AG09309 (cell line): ENCODE measurements at places on chromosomes 6 and 20.

GRCh38 chr6:99711302-99711701, 104.7 kb downstream of the PRDM13 start:
- no peak for DNase-seq

GRCh38 chr6:48199499-48199898, 88.5 kb upstream of the PTCHD4 start:
- DNase-seq: no peak

GRCh38 chr6:42263165-42263728, 45.6 kb upstream of the MRPS10 start:
- no peak for DNase-seq

DNA sequence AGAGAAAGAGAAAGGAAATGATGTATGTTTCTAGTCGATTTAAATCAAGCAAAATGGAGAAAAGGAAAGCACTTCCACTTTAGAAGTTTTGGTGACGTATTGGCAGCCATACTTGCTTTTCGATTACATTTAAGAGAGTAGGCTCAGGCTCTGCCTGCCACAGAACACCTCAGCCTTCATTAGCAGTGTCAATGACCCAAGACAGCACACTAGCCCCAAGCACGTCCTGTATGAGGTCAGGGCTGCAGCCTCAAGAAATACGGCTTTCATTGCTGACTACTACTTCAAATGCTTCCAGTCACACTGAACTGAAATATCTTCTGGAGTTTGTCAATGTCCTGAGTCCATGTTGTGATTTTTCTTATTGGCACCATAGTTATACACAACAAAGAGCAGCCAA, 285.3 kb downstream of the EYA4 start:
- no peak for DNase-seq

- DNase-seq: no peak
Measured at GRCh38 chr6:15244620-15245360, 1.1 kb upstream of the JARID2 start.

DNA sequence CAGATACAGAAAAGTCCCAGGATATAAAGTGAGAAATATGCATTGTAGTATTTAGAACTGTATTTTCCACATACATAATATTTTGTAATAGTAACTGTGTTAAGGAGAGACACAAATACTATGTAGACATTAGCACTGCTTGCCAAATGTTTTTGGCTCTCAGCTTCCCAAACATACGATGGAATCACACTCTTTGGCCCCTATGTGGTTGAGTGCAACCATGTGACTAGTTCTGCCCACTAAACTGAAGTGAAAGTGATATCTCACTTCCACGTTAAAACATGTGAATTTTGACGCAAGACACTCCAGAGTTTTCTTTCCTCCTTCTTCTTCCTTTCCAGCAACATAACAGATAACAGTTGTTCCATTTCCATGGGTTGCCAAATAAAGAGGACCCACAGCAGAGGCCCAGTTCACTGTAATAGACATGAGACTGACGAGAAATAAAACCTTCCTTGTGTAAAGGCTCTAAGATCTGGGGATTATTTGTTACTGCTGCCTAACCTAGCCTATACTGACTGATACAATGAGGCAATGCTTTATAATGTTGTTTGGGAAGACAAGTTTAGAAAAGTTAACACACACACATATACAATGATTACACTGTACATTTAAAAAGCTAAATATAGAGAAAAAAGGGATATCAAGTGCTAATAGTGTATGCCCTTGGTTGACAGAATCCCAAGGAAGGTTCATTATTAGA, 97.2 kb downstream of the PTPRT start:
- DNase-seq: no peak

DNA sequence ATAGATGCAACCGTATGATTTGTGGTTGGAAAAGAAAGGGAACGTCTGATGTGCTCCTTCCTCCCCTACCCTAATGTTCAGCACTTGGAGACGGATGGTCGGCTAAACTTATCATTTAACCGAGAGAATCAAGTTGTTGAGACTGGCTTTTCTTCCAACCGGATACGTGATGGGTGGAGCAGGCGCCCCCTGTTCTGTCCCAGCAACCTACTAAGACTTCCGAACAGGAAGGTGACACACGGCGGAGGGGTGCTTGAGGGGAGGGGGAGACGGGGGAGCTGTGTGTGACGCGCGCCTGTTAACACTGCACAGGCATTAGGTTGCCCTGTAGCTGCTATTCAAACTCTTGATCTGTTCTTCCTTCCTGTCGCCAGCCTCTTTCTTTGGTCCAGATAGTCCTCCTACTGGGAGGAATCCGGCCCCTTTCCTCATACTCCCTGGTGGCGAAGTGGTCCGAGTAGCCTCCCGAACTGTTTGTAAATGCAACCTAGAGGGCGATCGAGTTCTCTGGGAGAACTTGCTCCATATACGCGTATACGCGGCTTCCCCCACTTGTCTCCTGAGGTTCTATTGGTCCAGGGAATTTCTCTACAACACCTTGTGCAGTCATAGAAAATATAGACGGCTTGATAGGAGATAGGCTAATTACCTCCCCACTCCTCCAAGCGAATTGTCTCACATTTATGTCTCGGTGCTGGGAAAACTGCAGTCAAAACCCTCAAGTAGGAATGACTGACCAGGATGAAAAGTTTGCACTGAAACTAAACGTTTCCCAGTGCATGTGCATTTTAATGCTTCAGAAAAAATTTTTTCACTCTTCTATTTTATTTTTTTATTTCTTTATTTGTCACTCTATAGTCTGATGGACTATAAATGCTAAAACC, 126.0 kb upstream of the SLC2A12 start:
- peak; percentile 82 for DNase-seq

DNA sequence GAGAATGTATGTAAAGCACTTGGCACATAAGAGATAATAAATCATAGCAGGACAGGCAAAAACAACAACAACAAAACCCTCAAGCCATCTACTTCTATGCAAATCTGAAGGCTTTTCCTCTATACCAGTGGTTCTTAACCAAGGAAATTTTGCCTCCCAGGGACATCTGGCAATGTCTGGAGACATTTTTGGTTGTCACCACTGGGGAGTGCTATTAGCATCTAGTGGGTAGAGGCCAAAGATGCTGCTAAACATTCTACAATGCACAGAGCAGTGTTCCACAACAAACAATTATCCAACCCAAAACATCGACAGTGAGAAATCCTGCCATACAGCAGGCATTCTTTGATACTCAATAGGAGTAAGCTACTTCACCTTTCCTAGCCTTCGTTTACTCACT, 28.2 kb downstream of the NDRG3 start:
- no peak for DNase-seq

- DNase-seq: no peak
Measured at GRCh38 chr6:25332655-25333071, 53.5 kb downstream of the CARMIL1 start.

DNA sequence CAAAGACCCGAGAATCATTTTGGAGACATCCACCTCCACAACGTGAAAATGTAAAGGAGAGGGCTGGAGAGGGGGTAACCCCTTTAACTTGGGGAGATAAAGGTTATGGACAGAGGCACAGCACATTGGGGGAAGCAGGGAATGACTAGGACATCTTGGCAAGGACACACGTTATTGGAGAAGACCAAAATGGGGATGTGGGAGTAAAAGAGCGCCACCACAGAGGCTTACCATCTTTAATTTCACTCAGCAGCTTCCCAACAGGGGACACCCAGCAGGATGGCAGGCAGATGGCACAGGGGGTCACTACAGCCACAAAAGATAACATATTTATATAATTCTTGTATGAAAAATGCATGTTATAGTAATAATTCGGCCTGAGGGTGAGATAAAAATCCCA, 9.8 kb downstream of the C6orf52 start:
- DNase-seq: no peak

- DNase-seq: no peak
Measured at GRCh38 chr6:97669191-97670031, 386.4 kb upstream of the MMS22L start.

DNA sequence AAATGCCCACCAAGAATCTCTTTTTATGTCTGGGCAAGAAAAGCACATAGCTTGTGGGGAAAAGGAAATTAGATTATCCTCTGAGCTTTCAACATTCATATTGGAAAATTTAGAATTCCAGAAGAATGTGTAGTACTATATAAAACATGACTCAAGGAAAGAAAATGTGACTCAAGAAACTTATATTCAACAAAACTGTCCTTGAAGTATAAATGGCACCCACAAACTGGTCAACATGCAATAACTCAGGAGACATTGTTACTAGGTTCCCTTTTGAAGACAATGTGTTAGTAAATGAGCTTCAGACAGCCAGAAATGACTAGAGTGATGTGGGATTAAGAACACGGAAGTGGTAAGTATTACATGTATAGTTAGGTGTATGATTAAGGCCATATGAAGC, 26.1 kb upstream of the TINAG start:
- DNase-seq: peak; percentile 96

GRCh38 chr20:36736451-36737182, 9.3 kb downstream of the NDRG3 start:
- DNase-seq: no peak

- DNase-seq: peak; percentile 44
Measured at GRCh38 chr6:135299256-135299655, 118.1 kb downstream of the MYB start.

DNA sequence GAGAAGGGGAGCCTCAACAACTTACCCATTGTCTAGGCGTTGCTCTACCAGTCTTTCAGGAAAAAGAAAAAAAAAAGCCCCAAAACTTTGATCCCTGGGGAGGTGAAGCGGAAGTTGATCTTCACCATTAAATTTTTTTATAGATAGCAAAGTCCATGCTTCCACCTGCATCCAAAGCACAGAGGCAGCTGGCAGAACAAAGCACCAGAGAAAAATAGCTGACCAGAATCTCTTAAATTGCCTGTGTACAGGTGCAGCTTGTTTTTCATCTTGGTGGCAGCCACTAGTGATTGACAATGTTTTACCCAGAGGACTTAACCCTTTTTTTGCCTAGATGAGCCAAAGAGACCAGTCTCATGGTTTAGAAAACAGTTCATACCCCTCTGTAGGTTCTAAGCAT, 86.0 kb downstream of the MYB start:
- DNase-seq: no peak

DNA sequence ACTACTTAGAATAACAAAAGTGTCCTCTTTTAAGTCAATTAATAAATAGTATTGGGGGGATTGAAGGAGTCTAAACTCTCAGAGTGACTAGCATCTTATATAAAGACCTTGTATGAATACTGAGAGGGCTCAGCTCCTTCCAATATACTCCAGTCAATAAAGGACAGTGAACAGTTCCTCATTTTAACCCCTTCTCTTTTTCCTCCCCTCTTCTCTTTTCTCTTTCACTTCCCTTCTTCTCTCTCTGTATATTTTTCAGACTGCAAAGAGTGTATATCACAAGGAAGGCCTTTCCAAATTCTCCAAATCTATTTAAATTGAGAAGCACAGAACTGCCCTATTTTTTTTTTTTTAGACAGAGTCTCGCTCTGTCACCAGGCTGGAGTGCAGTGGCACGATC, 99.5 kb downstream of the CD164 start:
- no peak for DNase-seq

- no peak for DNase-seq
Measured at GRCh38 chr20:17571153-17571527, 1.3 kb downstream of the DSTN start.

DNA sequence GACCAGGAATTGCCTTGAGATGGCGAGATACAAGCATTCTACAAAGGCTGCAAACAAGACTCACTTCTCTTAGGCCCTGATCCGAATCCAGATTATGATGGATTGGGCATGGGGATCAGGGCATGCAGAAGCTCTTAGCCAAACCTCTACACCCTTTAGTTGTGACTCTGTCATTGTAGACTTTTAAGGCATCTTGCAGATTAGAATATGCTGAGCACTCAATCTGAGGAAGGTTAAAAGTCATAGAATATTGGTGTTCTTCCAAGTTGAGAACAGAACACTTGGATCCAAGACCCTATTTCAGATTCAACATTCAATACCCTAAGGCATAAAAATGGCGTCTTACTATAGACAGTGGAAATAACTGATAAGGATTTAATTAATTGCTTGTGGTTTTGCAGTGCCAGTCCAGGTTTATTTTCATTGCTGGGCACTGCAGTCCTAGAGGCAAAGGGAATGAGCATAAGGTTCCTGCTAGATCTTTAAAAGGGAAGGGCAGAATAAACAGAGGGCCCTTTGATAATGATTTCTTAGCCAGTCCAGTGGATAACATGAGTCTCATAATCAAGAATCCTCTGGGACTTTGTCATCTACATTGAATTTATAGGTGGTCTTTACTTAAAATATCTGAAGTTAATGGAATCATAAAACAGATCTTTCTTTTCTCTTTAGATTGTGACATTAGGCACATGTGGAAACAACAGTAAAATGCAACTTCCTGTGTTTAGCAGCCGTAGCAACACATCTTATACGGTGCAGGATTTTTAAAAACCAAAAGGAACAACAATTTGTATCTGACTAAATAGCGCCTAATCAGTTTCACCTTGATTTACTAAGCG, 17.6 kb downstream of the PHACTR2 start:
- no peak for DNase-seq

DNA sequence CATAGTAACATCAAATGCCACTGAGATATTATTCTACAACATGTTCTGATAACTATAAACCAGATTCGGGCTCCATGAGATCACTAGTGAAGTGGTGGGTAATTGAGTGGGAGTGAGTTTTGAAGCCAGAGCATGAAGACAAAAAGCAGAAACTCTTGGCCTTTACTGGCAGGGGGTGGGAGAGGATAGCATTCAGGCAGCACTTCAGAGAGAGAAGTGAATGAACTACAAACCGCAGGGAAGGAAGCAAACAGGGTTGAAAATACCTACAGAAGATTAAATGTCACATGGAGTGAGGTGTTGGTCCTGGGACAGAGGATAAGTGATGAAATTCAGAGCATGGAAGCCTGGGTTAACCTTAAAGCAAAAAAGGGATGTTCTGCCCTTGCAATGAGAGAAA, 250.0 kb downstream of the EPM2A start:
- DNase-seq: no peak

DNA sequence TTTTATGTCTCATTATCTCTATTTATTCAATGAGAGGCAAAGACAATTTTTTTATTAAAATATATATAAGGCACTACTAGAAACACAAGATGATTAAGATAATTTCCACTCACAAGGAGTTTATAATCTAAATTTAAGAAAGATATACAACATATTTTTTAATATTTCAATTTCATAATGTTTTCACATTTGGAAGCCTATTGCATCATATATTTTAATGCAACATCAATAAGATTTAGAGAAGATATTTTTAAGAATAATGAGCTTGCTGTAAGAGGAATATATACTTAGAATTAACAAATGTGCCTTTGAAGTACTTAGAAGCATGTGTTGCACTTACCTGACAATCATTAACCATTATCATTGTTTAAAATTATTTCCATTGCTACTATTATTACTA, 597.7 kb upstream of the BTBD3 start:
- no peak for DNase-seq

GRCh38 chr6:2745246-2745645, 5.5 kb downstream of the MYLK4 start:
- no peak for DNase-seq
